ENCODE measurements at places on chromosomes 7 and 10.

DNA sequence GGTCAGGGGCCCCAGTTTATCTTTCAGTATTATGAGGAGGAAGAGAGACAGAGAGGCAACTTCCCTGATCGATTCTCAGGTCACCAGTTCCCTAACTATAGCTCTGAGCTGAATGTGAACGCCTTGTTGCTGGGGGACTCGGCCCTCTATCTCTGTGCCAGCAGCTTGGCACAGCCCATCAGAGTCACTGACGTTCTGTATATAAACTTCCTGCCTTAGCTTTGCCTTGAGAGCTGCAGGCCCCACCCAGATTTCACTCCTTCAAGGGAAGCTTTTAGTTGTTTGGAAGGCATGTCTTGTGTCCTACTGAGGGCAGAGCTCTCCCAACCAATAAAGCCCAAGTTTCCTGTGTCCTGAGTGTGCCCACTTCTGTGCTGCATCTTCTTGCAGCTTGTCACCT lies 242.5 kb upstream of the PRSS58 start:
- DNase-seq = no peak

DNA sequence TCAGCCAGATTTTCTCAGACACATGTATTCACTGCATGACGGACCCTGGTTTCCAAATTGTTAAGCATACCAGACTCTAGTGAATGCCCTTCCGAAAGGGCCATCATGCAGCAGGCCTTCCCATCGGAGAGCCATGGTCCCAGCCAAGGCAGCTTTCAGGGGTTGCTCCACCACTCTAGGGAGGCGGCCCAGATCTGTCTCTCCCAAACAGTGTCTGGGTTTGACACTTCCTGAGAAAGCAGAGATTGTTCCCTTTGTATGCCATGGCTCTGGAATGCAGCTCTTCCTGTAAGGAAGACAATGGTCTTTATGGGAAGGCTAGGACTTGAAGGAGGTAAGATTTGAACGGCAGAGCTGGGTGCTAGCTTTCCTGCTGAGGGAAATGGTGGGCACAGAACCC lies 178.8 kb upstream of the BMPER start:
- DNase-seq = no peak

DNA sequence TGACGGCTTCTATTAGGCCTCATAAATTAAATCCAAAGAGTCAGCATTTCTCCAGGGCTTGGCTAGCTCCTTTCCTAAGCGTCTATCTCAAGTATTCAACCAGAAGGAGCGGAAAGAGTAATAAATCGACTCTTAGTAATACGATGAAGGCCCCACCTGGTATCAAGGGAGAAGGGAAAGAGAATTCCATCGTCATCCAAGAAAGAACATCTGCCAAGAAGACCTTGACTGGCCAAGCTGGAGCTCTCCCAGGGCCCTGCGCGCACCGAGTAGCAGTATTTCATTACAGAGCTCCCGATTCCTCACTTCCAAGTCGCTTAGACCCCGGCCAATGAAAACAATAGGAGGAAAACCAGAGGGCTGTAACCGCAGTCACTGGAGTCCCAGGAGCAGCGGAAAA lies 178.0 kb upstream of the FRMD4A start:
- DNase-seq = no peak

GRCh38 chr7:90596671-90597562 lies 796 bp downstream of the CDK14 start:
- no peak for DNase-seq

- no peak for DNase-seq
These were observed 151.0 kb upstream of the FRMD4A start for GRCh38 chr10:14481752-14482151.

Data from B cell (primary cell).